Pulmonary artery endothelial cell (primary cell): ENCODE measurements at places on chromosomes 2 and 18. TPM values are rescaled to one million over a fixed set of nuclear protein-coding genes. Genes with fewer than 3 reads are reported as not detected.

- DNase-seq, result no peak
These were observed 964.7 kb upstream of the ZEB2 start for GRCh38 chr2:145484448-145485097.

GRCh38 chr2:146258071-146258470, 1586.8 kb upstream of the ACVR2A start:
- DNase-seq, result no peak

DNA sequence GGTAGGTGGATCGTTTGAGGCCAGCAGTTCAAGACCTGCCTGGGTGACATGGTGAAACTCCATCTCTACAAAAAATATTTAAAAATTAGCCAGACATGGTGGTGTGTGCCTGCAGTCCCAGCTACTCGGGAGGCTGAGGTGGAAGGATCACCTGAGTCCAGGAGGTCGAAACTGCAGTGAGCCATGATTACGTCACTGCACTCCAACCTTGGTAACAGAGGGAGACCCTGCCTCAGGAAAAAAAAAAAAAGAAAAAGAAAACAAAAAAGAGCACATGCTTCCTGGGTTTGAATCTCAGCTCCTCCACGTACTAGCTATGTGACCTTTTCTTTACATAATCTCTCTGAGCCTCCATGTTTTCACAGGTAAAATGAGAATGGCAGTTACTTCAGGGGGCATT, 107.5 kb upstream of the STPG4 start:
- DNase-seq, result no peak

ABCG5 gene
- total RNA-seq, result not detected in 2 replicates

ZNF516 gene
- 9.3 and 10.0 TPM in 2 replicates for total RNA-seq
